ENCODE measurements at places on chromosomes 2 and 18.

DNA sequence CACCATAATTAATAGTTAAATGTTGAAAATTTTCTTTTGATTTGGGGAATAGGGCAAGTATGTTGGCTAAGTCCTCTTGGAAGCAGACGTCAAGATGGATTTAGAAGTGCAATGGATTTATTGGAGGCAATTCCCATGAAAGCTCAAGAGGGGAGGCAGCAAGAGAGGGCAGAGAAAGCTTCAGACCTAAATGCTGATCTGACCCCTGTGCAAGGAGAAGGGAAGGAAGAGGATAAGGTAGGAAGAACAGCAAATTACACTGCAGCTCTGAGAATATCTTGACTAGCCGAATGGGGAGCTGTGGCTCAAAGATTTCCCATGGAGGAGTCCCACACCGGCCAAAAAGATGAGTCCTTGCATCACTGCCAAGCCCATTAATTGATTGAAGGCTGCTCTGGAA lies 46.9 kb upstream of the ATP8B1 start:
- DNase-seq = no peak

DNA sequence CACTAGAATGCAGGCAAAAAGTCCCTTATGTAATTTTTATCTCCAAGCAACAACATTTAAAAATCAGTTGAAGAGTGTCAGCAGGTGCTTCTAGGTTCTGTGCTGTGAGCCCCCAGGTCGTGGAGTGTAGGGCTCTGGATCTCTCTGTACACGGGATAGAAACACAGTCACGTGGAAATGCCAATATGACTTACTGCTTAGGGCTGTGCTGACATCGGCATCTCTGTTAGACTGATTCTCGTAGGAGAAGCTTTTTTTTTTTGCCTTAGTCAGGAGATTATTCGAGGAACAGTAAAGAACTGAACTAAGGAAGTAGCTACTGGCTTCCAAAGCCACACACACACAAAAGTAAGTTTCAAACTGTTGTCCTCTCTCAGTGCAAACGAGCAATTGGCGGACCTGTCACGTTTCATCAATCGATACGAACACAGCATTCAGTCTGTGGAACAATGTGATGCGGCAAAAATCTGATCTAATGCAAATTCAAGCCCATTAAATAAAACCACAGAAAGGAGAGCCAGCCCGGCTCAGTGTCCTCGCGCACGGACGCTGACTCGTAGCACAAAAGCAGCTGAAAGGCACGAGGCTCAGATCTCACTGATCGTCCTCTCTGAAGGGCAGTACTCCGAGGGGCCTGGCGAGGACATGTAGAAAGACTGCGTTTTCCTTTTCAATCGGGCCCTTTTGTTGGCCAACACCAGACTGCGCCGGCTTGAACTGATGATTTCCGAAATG lies 41.5 kb downstream of the PRELID3A start:
- no peak for DNase-seq

DNA sequence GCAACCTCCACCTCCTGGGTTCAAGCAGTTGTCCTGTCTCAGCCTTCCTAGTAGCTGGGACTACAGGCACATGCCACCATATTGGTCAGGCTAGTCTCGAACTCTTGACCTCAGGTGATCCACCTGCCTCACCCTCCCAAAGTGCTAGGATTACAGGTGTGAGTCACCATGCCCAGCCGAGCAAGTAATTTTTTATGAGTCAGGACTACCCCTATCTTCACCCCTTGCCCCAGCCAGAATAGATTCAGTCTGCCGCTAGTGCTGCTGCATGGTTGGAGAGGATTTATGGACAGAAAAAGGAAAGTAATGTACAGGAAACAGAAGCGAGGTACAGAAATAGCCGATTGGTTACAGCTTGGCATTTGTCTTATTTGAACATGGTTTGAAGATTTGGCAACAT lies 48.9 kb downstream of the BMPR2 start:
- DNase-seq = no peak

DNA sequence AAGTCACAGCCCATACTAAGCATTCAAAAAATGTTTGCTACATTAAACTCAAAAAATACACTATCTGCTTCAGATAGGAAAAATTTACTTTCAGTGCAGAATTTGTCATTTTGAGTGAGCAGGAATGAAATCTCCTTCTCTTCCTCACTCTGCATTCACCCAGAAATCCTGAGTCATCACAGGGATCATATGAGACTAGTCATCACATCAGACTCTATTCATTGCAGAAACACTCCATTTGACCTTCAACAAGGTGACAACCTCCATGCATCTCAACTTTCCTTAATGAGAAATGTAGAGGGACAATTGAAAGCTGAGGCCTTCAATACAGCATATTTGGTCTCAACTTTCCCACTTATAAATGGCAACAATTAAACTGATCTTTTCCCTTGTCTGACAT lies 130.4 kb upstream of the CYP26B1 start:
- DNase-seq = no peak

DNA sequence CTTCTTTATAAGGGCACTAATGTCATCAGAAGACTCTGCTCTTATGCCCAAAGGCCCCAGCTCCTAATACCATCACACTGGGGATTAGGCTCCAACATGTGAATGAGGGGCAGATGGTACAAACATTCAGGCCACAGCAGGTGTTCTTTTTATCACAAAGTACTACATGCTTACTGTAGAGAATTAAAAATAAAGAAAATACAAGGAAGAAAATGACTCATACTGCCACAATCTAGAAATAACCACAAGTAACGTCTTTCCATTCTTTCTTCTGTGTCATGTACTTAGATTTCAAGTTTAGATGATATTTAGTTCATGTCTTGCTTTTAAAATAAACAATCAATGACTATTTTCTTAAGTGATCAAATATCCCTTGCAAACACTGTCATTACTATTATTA lies 100.3 kb upstream of the NEDD4L start:
- DNase-seq = no peak

DNA sequence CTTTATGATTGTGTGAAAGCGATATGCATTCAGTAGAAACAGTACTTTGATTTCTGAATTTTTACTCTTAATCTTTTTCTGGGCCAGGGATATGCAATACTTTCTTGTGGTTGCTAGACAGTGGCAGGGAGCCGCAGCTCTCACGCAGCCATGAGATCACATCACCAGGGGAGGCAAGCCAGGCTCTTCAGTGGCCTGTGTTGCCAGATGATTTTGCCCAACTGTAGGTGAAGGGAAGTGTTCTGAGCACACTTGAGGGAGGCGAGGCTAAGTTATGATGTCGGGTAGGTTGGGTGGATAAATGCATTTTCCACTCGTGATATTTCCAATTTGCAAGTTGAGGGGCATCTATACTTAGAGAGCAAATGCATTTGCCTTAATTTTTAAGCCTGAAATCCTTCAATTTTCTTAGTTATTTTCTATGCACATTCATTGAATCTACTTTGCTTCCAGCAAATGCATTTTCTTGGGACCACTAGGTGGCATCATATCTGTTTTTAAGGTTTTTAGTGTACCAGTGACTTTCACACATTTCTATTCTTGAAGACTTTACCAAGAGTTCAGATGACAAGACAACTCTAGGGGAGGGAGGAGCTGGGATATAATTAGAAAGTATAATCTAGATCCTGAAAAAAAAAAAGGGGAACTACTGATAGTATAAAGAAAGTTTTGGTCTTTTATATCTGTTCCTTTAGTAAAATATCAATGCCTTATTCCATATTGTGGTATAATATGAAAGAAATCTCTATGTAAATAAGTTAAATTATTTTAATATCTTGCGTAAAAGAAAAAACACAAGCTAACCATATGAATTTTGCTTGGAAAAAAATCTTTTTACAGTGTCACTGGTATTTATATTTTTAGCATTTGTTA lies 643.3 kb downstream of the SOCS6 start:
- no peak for DNase-seq

Data from activated T-cell treated with anti-CD3 and anti-CD28 coated beads, Interleukin-2, amount 50 U/mL, for 4 hours (primary cell).